ENCODE measurements at places on chromosomes 7 and 10.

GRCh38 chr10:103683851-103684250, 171.5 kb downstream of the SH3PXD2A start:
- no peak for DNase-seq

GRCh38 chr7:90994121-90994520, 270.1 kb upstream of the FZD1 start:
- no peak for DNase-seq

DNA sequence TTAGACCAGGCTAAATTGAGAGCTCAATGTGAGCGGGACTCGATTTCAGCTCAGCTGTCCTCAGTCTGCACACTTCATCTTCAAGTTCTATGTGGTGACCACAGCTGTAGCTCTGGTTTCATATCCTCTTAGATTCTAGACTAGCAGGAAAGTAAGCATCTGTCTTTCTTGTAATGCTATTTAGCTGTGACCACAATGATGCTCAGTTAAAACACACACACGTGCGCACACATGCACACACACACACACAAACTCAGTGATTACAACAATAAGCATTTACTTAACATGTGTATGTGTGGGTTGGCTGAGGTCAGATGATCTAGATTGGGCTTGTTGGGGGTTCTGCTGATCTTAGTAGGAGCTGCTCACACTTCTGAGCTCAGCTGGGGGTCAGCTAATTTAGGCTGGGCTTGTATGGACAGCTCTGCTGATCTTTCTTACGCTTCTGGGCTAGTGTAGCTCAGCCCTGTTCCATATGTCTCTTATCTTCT, 82.5 kb downstream of the ZNF365 start:
- no peak for DNase-seq

DNA sequence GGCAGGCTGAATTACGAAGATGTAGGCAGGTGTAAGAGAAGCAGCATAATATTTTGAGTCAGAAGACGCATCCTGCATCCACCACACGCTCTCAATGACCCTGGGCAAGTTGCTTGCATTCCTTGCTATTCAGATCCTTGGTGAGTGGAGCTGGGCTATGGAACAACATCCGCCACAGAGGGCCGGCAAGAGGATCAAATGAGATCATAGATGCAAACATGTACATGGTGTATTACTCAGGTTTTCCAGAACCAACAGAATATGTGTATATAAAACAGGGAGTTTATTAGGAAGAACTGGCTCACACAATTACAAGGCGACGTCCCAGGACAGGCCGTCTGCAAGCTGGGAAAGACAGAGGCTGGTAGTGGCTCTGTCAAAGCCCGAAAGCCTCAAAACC, 51.5 kb downstream of the ADAM12 start:
- no peak for DNase-seq

GRCh38 chr7:27998382-27998781, 182.2 kb downstream of the JAZF1 start:
- DNase-seq: no peak

DNA sequence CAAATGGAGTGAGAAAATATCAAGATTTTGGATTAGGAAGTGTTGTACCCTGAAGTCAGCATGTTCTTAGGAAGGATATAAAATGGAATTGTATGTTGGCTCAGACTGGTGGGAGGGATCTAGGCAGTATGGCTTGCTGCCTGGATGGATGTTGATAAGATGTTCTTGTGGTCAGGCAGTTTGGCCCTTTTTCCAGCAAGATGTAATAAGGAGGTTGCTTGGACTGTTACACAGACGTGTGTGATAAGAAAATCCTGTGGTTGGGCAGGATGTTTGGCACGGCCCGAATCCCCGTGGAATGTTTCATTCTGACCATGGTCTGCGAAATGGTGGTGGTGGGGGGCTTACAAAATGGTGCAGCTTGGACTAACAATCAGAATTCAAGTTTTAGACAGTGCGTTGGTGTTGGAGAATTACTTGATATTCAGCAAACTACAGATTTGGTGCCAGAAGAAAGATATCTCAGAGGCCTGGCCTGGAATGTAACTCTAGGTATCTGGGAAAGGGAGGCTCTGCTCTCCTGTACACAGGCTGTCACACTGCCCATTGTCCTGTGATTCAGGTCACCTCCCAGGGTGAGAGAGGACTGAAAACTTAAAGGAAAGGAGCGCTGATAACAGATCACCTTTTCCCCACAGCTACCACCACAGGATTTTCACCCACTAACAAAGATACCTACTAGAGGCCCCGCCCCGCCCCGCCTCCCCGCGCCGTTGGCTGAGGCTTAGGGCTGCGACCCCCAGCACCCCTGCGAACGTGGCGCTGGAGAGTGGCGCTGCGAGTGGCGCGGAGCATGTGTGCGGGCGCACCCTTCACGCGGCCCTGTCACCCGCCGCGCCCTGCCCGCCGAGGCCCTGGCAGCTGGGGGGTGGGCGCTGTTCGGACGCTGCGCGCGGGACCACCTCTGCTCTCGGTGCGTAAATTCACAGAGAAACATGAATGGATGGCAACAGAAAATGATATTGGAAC, 19.3 kb upstream of the ZNF680 start:
- no peak for DNase-seq

DNA sequence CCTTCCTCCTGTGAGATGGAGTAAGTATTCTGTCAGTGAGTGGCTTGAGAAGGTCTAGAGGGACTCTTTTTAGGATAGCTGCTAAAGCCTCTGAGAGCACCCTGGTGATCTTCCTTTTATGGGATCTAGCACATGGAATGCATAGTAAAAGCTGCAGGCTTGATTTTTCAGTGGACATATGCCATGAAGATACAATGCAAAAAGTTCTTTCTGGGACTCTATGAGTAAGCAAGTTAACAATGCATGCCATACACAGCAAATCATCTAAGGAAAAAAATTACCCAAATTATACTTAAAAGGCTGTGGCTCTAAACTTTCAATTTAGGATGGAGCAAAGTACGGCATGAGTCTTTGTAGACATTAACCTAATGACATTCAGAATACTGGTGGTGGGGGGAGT, 154.5 kb downstream of the SGMS1 start:
- DNase-seq: no peak

DNA sequence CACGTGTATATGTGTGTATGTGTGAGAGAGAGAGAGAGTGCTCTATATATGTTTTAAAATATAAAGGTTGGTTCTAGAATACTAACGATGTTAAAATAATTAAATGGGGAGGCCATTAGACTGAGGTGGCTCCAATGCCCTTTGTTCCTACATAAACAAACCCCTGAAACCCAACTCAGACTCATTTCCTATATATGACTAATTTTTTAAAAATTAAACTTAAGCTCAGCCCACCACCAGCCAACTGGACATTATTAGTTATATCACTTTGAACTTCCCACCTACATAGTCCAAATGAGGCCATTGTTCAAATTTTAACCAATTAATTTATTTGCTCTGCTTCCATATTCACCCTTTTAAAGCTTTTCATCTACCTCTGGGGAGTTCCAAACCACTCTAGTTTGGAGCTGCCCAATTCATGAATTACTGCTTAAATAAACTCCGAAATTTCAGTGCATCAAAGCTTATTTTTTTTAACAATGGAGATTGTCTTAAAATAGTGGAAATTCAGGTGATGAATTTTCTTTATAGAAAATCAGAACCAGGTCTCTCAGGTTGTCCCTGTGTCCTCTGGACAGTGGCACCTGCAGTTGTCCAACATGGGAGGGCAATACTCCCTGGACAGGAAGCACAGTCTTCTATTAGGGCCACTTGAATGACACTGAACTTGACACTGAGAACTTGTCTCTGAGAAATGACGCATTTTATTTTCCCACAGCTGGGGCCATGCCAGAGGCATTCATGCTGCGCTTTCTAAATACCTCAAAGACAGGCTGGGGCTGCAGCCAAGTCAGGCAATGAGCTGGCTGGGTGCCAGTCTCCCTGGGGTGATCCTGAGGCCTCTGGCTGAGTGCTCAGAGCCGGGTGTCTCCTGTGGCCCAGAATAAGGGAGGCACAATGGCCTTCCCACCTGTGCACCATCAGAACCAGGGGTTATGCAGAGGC, 109.5 kb upstream of the TMEM72 start:
- DNase-seq: peak; percentile 52

GRCh38 chr7:112083776-112084355, 122.3 kb downstream of the DOCK4 start:
- no peak for DNase-seq

DNA sequence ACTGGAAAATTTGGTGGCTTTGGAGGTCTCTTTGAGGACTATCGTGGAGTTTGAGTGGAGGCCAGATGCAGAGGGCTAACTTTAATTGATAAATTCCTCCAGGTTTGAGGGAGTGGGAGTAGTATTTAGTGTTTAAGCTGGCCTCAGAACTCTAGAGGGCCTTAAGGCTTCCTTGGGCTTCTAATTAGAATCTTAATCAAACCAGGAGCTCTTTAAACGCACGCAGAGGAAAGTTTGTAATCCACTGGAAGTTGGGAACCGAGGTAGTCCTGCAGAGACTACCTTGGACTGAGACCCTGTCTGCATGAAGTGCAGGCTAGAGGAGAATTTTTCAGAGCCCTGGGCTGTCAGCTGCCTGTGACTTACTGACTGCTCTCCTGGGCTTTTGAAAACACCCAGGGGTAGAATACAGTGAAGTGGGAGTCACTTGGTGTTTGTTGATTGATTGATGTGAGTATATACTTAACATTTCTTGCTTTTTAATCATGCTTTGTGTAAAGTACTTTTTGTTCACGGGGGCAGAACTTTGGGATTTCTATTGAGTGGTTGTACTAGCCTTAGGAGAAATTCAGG, 5.9 kb downstream of the SPAG6 start:
- DNase-seq: no peak

DNA sequence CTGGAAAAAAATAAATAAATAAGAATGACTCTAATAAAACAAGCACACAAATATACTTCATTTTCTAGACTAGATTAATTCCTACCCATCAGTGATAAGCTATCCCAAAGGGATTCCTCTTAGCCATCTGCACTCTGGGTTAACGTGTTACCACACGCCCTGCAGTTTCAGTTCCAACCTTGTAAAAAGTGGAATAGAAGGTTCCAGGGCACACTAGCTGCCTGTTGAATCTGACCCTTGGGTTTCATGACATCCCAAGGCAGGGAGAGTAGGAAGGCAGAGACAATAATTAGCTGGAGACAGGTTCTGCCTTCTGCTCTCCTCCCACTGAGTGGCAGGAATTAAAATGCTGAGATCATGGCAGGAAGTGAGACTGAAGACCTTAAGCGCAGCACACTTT, 33.5 kb downstream of the SLC37A3 start:
- peak; percentile 8 for DNase-seq

- DNase-seq: no peak
These were observed 113.9 kb upstream of the IMMP2L start for GRCh38 chr7:111676167-111676566.
